ENCODE measurements at places on chromosomes 4 and X.

DNA sequence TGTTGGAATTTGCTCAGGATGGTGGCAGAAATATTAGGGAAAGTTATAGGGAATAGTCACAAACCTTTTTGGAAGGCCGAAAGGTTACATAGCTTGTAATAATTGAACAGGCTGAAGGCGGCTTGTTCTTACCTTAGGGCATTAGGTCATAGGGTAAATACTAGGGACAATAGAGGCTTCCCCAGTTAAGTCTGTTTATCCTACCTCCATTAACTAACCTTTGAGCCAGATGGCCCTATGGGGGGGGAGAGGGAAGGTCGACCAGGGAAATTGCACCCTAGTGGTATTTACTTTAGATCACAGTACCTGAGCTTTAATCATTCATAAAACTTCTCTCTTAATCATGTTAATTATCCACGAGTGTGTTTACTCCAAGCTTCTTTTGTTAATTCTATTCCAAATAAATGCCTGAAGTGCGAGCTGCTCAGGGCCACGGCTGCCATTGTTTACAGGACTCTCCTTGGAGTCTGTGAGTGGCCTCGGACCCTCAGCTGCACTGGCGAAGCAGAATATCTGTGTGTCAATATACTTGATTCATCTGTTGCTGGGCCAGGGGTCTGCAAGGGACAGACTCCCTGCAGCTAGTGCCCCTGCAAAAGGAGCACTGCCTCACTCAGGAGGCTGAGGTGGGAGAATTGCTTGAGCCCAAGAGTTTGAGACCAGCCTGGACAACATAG lies 22.9 kb downstream of the PAGE2 start:
- no peak for DNase-seq

- DNase-seq, result peak; percentile 80
These were observed 246.9 kb upstream of the GPC4 start for GRCh38 chrX:133661962-133662839.

GRCh38 chr4:60223208-60223923 lies 976.8 kb upstream of the ADGRL3 start:
- no peak for DNase-seq

- DNase-seq, result no peak
These were observed 49.2 kb downstream of the CCKAR start for GRCh38 chr4:26441102-26441501.

- no peak for DNase-seq
These were observed 41.2 kb downstream of the LAS1L start for GRCh38 chrX:65493431-65493830.

DNA sequence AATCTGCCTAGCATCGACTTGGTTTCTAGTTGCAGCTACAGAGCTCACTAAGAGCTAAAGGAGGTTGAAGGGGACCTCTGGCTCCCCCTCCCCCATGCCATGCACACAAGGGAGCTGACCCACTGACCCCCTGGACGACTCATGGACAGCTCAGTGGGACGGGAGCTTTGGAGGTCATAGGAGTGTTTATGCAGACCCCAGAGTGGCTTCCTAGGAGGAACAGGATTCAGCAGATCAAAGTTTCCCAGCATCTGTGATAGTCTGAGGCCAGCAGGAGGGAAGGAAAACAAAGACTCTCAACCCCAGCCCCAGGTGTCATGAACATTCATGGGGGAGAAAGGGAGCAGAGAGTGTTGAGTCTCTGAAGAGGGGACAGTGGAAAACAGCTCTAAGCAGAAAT lies 104.4 kb downstream of the ARSF start:
- no peak for DNase-seq

DNA sequence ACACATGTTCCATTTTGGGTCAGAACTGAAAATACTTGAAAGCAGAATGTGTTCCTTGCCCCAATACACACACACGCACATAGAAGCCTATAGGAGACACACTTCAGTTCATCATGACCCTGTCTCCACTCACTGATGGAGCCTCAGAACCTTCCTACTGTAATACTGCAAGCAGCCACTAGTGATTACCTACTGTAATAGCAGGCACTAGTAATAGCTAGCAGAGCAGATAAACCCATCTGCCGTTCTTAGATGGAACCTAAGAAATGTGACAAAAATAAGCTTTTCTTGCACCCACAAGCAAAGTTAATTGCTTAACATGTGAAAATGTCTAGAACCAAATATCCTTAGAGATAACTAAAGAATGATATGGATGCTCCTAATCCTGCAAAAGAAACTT lies 13.6 kb downstream of the AMTN start:
- DNase-seq, result no peak

GRCh38 chr4:123666486-123666885 lies 269.9 kb downstream of the SPRY1 start:
- no peak for DNase-seq
